MG63 (cell line): ENCODE measurements at places on chromosomes 6 and 20. TPM values are rescaled to one million over a fixed set of nuclear protein-coding genes. Genes with fewer than 3 reads are reported as not detected.

Gene PCMT1
- total RNA-seq: 229 and 267 TPM in 2 replicates

Gene GMPR
- 5.9 and 9.9 TPM in 2 replicates for total RNA-seq

Gene LINC00237
- total RNA-seq: not detected in 2 replicates

Gene MYCT1
- not detected in 2 replicates for total RNA-seq

Gene NHLRC1
- 0.49 TPM in 1 of 2 replicates, not detected in the other for total RNA-seq

Gene SLPI
- 25.7 and 52.2 TPM in 2 replicates for total RNA-seq

Gene GTSF1L
- total RNA-seq: not detected in 2 replicates

- DNase-seq: peak; percentile 16
These were observed 577 bp upstream of the SLC24A3 start for GRCh38 chr20:19211661-19212468.

DNA sequence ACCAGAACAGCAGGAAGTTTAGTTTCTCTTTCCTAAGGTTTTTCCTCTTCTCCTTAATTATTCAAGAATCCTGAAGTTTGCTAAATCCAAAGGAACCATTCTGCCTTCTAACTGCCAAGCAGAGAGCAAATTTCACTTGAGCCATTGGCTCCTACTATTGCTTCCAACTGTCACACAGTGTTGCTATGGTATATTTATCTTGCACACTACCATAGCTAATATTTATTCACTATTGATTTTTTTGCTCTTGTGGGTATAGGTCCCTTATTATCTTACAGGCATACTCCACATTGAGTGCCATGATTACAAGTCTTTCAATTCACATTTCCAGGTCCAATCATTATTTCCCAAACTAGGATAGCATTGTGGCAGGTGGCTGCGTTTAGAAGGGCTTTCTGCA is 266.7 kb upstream of the FLRT3 start:
- no peak for DNase-seq

GRCh38 chr6:170085475-170086401 is 205.1 kb downstream of the DLL1 start:
- DNase-seq: no peak

- no peak for DNase-seq
These were observed 1.1 kb downstream of the RNF144B start for GRCh38 chr6:18388271-18388670.

DNA sequence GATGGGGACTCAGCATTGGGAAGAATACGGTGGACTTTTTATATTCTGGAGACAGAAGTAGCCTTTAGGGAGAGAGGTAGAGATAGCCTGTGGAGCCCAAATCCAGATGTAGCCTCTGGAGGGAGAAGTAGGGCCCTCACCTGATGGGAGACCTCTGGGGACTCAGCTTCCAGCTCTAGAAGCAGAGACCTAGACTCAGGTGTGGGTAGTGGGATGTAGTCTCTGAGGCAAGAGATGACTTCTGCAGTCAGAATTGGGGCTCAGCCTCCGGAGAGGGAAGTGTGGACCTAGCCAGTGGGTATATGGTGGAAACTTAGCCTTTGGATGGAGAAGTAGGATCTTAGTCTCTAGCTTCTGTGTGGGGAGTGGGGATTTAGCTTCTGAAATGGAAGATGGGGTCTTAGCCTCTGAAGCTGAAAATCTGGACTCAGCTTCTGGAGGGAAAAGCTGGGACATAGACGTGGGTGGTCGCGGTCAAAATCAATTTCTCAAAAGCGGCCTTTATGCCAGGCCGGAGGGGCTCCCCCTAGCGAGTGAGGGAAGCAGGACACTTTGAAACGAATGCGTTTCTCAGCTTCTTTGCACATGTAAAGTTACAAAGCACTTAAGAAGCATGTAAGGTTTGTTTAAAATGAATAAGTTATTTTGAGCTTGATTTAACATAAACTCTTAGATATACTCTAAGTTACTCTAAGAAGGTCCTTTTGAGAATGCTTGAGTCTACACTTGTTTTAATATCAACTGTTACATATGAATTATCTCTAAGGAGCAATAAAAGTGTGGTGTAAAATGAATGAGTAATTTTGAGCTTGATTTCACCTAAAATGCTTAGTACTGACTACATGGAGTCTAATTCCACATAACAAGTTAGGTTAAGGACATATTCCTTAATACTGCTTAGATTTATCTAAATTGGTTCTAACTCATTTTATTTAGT is 12.9 kb upstream of the ZNF343 start:
- DNase-seq: peak; percentile 19

- DNase-seq: peak; percentile 68
These were observed 367 bp downstream of the GSTA3 start for GRCh38 chr6:52909131-52909530.

DNA sequence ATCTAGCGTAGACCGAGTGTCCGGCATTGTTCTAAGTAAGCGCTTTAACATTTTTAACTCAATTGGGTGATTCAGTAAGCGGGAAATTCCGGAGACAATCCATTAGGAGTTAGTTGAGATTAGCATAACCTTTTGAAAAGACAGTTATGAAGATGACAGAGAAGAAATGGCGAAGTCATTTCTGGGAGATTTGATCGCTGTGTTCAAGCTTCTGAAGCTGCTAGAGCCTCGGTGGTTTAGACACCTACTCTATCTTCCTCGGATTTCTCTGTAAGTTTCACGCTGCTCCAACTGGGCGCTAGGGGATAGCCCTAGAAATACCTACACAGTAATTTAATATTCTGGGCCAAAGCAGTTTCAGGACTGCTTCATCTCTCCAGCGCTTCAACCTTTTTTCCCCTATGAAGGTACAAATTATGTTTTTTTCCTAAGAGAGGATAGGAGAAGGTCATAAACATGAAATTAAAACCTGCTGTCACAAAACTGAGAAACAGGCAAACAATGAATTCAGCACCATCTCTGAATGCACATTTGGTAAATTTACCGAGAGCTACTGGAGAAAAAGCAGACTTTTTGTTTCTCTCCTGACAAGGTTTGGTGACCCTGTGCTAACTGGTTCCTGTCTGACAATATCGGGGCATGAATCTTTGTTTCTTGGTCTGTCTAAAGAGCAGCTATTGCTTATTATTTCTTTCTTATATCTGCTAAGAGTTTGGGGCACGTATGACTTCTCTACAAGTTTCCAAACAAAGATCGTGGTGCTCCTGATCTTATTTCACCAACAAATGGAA is 22.4 kb downstream of the ZNF311 start:
- peak; percentile 27 for DNase-seq

- no peak for DNase-seq
These were observed 54.7 kb downstream of the SSR1 start for GRCh38 chr6:7258231-7258763.

- DNase-seq: peak; percentile 17
These were observed 263.5 kb downstream of the TFAP2A start for GRCh38 chr6:10151144-10151915.

- peak; percentile 70 for DNase-seq
These were observed 20.1 kb downstream of the PLCB1 start for GRCh38 chr20:8152183-8152582.

- no peak for DNase-seq
These were observed 51.7 kb downstream of the DTD1 start for GRCh38 chr20:18639501-18639979.

- DNase-seq: no peak
These were observed 392.7 kb upstream of the ID4 start for GRCh38 chr6:19444481-19444880.

DNA sequence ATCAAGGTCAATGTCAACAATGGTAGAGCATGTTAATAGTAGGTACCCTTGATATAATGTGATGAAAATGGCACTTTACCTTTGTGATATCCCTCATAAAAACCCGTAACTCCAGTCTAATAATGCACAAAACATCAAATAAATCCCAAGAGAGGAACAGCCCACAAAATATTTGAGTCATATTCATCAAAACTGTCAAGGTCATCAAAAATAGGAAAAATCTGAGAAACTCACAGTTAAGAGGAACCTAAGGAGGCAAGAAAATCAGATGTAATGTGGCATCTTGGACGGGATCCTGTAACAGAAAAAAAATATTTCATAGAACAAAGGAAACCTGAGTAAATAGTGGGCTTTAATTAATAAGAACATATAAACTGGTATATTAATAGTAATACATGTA is 25.5 kb upstream of the OSTM1 start:
- no peak for DNase-seq

GRCh38 chr6:131049608-131050007 is 13.4 kb downstream of the EPB41L2 start:
- no peak for DNase-seq

DNA sequence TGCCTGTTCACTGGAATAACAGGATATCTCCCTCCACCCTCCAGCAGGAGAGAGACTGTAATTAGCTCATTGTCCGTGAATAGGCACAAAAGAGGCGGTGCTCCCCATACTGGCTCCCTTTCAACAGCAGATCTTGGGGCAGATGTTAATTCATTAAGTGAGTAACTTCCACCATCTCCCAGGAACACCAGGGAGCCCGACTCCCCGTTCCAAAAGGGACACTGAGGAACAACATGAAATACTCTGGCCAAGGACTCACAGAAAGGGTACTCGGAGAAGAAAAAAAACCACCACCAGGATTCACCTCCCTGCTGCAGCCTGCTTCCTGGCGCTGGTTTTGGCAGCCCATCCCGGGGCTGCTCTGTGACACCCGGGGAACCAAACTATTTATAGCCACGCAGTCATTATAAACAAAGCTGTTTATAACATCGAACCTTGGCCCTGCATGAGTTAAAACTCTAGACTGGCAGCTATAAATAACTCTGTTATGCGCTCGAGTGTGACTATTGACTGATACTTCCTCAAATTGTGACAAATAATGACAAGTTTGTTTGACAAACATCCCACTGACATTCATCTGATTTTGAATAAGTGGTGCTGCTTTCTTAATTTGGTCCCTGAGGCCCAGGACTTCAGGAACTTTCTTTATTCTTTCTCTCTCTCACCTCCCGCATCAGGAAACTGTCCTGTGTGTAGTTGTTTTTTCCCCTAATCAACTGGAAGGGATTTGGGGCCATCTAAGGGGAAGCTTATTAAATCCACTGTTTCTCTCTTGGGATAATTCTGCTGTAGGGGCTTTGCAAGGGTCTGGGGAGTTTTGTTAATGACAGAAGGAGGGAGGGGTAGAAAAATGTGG is 521.6 kb downstream of the CD83 start:
- DNase-seq: peak; percentile 64

DNA sequence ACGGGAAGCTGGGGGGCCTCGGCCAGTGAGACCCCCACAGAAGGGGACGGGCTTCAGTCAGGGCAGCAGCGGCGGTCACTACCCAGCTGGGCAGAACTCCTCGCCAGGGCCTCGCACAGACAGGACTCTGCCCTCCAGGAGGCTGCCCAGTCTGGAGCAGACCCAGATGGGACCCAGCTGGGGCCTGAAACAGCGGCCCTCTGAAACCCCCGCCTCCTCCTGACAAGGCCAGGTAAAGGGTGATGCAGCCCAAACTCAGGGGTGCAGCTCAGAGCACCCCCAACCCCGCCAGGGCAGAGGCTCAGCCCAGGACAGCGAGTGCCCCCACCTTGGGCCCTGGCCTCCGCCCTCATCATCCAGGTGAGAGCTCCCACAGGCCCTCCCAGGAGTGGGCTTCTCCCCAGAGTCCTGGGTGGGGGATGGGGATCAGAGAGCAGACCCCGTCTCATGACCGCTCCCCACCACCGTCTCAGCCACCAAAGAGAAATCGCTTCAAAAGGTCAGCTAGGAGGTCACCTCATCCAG is 2.2 kb downstream of the EEF1A2 start:
- DNase-seq: no peak

DNA sequence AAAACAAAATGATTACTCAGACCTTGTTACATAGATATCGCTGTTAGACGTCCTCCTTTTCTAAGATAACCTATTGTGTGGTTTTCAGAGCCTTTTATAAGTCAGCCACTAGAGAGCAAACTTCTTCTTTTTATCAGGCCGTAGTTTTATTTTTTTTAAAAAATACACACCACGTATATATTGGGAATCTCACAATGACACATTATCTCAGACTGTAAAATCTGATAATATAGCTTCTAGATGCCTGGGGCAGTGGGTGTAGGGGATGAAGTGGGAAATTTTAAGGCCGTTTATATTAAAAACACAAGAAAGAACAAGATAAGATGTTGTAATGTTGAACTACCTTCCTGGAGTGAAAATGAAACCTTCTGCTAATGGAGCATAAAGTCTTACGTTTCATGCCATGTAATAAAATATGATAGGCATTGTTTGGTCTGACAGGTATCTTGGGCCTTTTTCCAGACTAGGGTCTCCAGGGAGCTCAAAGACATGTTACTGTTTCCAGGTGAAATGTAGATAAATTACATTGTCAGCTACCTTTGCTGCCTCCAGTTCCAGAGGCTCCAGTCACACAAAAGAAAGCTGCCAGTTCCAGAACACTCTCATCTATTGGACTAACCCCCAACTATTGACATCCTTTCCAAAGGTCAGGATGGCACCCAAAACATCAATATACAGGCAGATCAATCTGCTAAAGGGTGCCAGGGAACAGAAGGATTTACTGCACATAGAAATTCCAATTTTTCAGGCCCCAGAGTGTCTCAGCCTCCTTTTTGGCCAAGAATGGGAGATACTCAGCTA is 130.2 kb upstream of the AKIRIN2 start:
- DNase-seq: no peak

DNA sequence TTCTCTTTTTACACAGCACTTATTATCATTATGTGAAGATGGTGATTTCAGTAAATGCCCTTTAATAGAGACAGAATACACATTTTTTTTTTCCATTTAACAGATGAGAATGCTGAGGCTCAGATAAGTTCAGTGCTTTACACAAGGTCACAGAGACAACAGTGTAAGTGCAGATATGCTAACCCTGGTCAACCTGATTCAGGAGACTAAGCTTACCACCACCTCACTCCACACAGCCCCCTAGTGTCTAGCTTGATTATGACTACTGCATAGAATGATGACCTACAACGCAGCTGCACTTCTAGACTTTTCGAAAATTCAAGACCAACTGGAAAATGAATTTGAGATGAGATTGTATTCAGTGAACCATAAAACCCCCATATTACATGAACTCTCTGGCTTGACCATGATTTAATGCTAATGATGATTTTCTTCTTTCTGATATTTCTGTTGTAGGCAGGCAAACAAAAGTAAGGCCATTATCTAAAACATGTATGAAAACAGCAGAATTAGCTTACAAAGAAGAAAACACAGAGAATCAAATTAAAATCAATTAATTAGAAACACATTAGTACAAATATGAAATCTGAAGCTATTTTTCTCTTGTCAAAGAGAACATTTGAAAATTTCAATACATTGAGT is 212.1 kb upstream of the PHACTR1 start:
- no peak for DNase-seq

DNA sequence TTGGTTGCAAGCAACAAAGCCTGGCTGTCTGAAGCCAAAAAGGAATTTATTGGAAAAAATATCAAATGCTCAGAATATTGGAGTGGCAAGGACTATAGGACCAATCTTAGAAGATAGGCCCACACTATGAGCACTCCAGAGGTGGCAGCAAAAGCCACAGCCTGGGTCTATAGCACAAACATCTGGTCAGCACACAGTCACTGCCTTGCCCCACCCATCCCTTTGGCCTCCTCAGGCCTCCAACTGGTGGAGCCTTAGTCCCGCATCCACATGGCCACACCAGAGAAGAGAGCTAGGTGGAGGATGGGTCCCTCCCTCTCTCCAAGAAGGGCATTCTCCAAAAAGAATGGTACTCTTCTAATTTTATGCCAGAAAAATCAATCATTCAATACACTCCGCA is 14.0 kb downstream of the NUDT3 start:
- DNase-seq: no peak
